ENCODE measurements at places on chromosomes 6 and 20. TPM values are rescaled to one million over a fixed set of nuclear protein-coding genes. Genes with fewer than 3 reads are reported as not detected.

Gene PTCRA
- total RNA-seq: not detected

Gene SRSF12
- total RNA-seq: 0.34 TPM

Gene RBPJL
- total RNA-seq: not detected

Gene ISM1
- total RNA-seq: 0.15 TPM

Gene PPP1R3D
- total RNA-seq: 3.4 TPM

Gene SSTR4
- total RNA-seq: not detected

Gene TBXT
- total RNA-seq: not detected

Gene MEI4
- total RNA-seq: not detected

Gene NKX2-2
- not detected for total RNA-seq

Gene TMC2
- total RNA-seq: not detected

Gene NINL
- total RNA-seq: 6.9 TPM

Gene PDE7B
- 5.6 TPM for total RNA-seq

Gene SULF2
- total RNA-seq: 1.8 TPM

Gene HLA-DRA
- total RNA-seq: not detected

Gene CARMIL1
- 4.9 TPM for total RNA-seq

Gene HLA-DMB
- not detected for total RNA-seq

Gene ZKSCAN3
- 3.3 TPM for total RNA-seq

Gene SNAP25
- 5.1 TPM for total RNA-seq

Gene MAS1
- not detected for total RNA-seq

Gene RPS10
- total RNA-seq: 4,340 TPM

Gene CTCFL
- total RNA-seq: not detected

Gene CLPSL2
- total RNA-seq: not detected

Gene SOX18
- total RNA-seq: 0.17 TPM

Gene CGA
- total RNA-seq: not detected

Gene IL17F
- total RNA-seq: not detected

Gene TAAR5
- total RNA-seq: not detected

Gene COL20A1
- total RNA-seq: not detected
